Muscle of leg (tissue), 16 donors: ENCODE measurements at places on chromosomes 5 and 9. TPM values are rescaled to one million over a fixed set of nuclear protein-coding genes. Genes with fewer than 3 reads are reported as not detected.

Gene EQTN
- 0.13 TPM for total RNA-seq

Gene SERF1A
- total RNA-seq: 2.8 TPM

Gene DMRT3
- total RNA-seq: 0.09 TPM

Gene PKN3
- 2.9 TPM for total RNA-seq

Gene LCN9
- total RNA-seq: not detected

Gene KCNIP1
- 3.7 TPM for total RNA-seq

Gene INIP
- total RNA-seq: 15.2 TPM

Gene KCTD16
- 0.13 TPM for total RNA-seq
